IPS DF 6.9 (cell line): ENCODE measurements at places on chromosomes 3 and 15.

- DNase-seq: no peak
These were observed 36.6 kb upstream of the MAGI1 start for GRCh38 chr3:66075281-66075680.

- no peak for DNase-seq
These were observed 52.7 kb upstream of the TLE3 start for GRCh38 chr15:70150405-70150747.

DNA sequence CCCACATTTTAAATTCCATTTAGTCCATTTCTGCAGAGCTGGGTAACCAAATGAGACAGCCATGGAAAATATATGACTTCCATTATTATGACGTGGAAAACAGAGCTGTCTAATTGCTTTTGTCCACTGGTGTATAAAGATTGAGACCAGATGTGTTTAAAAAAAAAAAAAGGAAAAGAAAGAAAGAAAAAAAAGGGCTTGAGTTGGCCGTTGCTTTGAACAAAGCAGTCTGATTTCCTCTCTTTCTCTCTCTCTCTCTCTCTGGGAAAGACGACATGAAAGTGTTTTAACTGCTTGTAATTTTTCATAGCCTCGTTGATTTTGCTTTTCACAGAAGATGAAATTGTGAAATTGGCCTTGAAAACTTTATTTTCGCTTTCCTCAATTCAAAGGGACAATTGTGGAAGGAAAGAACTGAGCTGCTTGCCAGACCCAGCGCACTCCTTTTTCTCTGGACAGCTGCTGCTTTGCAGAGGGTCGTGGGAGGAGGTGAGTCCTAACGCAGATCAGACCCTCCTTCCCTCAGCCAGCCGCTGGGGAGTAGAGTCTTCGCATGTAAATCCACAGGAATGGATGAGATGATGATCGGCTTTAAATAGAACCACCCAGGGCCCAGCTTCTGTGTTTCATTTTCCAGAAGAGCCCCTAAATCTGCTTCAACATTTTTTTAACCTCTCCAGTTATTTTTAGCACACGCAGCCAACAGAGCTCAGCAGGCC lies 42.8 kb upstream of the UBE2E1 start:
- DNase-seq: no peak

DNA sequence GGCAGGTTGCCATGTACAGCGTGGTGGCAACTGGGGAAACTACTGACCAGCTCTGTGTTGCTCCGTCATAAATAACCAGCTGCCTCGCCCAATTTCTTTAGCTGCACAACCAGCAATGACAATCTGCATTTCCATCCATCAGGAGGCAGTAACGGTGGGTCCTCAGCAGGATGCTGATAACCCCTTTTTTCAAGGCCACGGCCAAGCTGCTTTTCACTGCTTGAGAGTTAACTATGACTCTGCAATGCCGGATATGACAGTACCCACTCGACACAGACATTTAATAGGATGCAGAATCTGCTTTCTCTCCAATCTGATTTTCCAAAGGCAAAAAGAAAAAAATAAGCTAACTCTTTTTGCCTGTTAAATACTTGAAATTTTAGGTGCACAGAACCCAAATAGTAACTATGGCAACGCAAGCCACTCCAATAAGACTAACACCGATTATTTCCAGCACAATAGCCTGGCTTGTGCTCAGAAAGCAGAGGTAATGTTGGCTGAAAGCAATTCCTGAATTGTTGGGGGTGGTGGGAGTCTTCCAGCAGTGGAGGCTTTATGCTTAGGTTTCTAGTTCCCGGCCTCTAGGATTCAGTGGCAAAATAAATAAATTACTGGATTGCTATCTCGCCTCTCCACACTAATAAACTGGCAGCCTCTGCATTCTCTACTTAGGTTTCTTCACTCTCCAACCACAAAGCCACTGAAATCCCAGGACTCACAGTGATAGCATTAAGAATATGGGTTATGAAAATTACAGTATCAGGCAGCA lies 31.2 kb upstream of the SRGAP3 start:
- no peak for DNase-seq

DNA sequence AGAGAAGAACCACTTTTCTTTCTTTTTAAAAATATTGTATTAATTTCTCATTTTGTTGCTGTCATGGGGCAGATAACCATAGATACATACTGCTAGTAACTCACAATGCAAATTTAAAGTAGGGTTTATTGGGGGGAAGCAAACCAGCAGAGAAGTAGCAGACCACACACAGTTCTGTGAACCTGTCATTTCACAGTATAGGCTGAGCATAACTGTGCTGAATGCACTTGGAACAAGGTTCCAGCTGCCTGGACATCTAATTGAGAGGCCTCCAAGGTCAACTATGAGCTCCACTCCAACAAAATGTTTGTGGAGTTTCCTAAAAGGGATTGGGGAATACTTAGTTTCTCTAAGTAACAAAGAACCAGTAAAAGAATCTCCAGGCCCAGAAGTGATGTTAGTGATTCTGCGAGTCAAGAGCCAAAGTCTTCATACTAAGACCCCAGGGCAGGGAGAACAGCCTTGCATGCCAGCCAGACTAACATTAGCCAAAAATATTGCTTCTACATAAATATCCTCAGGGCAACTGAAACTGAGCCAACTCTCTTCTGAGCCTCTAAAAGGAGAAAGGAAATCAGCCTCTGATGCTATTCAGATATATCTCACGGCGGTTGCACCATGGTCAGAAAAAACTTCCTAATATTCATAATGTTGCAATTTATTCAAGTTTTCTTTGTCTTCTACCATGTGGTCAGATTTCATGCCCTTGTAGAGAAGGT lies 856.4 kb upstream of the ALCAM start:
- no peak for DNase-seq

DNA sequence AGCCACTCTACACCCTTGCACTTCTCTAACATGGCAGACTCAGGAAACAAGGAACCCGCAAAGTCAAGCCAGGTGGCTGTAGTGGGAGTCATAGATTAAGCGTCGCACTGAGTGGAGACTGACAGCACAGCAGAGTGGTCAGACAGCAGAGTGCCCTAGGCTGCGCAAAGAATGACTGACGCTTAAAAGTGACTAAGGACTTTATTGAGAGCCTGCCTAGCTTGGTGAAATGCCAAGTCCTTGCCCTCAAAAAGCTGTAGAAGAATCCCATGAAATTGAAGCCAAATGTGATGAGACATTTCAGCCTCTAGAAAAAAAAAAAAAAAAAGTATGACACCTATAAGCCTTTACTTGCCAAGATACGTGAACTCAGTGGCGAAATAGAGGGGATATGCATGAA lies 30.2 kb downstream of the NCEH1 start:
- DNase-seq: no peak
